NCI-H526 (cell line): ENCODE measurements at places on chromosomes 3 and 15.

- DNase-seq: no peak
Measured at GRCh38 chr15:29904757-29905417, 82.6 kb upstream of the TJP1 start.

DNA sequence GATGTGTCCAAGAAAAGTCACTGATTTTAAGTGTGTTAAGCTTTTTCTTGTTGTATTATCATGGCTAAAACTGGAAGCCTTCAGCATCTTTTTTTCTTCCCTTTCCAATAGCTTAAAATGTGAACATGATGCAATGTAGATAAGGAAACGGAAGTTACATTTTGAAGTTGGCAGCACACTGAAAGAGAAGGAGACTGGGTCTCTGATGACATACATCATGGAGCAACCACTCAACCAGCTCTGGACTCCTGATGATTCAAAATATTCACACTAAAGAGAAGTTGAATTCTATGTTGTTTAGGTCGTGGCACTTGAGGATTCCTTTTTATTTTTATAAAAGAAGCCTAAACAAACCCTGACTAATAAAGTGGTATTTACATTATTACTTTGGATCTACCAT lies 488.3 kb upstream of the ALCAM start:
- no peak for DNase-seq

DNA sequence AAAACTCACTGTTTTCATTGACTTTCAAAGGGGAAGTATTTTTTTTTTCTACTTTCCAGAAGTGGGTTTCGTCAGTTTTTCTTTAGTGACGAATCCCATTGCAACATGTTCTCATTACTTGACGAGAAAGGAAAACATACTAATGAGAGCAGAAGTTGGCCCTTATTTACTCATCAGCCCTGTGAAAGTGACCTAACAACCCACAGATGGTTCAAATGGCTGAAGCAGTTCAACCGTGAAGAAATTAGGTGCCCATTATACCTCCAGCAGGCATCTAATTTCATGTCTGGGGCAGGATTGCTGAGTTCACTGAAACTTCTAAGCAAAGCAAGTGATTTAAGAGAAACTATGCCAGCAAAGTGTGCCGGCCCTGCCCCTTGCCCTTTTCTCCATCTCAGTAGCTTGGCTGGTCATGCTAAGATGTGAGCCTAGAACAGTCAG lies 9.0 kb downstream of the AQP9 start:
- DNase-seq: no peak

GRCh38 chr3:112030901-112031300 lies 3.6 kb upstream of the TMPRSS7 start:
- no peak for DNase-seq

- peak; percentile 89 for DNase-seq
Measured at GRCh38 chr15:90412356-90413194, 24.5 kb downstream of the IQGAP1 start.

DNA sequence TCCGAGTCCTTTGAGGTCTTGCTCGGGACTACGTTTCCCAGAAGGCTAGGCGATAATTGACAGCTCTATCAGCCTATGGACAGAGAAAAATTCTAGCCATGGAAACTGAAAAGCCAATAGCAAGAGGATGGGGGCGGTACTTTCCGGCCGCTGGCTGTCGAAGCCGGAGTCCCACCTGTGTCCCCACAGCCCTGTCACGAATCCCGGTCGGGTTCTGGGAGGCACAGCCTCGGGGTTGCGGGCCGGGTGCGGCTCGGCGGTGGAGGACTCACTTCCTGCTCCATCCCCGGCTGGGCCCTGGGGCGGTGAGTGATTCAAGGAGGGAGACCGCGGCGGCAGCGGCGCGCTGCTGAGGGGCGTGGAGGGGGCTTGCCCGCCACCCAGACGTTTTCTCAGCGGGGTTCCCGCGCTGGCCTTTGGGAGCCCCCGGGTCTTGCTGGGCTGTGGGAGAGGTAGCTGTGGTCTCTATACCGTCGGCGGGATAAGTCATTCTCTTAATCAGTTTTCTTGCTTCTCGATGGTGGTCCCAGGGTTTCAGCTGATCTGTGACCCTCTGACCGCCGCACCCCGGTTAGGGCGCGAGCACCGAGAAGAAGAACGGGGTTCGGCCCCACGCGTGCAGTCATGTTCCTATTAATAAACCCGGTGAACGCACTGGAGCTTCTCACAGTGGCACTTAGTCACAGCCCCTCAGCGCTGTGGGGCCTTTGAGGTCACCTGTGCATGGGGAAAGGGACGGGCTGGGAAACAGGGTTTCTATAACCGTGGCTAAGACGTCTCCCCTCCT lies at the start of gene ZNF774:
TSS of gene ZNF774 (plus strand) at position 178 of the 787 bp plus-strand sequence. CDS start 2,377 bp downstream, outside the sequence.
- peak; percentile 94 for DNase-seq

DNA sequence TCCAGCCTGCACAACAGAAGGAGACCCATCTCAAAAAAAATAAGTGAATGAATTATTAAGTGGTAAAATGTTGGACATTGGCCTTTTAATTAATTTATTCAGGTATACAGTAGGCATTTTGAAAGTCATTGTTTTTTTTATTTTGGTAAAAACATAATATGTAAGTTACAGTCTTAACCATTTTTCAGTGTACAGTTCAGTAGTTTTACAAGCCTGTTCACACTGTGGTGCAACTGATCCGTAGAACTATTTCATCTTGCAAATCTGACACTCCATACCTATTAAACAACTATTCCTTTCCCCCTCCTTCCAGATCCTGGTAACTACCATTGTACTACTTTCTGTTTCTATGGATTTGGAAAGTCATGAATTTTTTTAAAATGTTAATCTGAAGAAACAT lies 36.1 kb upstream of the APH1B start:
- DNase-seq: no peak

GRCh38 chr15:32861761-32862160 lies 144.0 kb downstream of the GREM1 start:
- DNase-seq: peak; percentile 54

DNA sequence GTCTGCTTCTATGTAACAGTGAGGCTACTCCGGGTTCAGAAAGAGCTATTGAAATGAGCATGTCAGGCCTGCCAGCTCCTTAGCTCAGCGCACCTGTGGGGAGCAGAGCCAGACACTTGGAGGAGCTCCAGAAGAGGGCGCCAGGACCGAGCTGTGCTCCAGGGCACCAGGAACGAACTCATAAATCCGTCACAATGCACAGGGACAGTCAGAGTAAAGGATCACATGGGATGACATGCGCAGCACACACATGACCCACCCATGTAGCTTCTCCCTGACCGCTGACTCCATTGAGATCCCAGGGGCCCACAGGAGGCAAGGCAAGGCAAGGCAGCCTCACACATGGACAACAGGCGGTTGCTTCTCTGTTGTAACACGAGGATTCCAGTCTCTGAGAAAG lies 26.0 kb upstream of the GNB5 start:
- DNase-seq: peak; percentile 34

DNA sequence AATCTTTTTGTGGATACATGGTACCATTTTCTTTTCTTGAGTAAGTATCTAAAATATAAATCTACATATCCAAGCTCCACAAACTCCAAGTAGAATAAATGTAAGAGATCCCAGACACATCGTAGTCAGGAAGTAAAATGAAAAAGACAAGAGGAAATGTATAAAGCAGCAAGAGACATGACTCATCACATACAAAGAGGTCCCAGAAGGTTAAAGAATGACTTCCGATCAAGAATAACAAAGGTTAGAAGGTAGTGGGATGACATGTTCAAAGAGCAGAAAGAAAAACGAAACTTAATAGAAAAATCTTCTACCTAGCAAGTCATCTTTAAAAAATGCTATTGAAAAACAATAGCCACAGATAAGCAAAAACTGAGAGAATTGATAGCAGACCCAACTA lies 705.8 kb downstream of the NR2F2 start:
- DNase-seq: no peak

DNA sequence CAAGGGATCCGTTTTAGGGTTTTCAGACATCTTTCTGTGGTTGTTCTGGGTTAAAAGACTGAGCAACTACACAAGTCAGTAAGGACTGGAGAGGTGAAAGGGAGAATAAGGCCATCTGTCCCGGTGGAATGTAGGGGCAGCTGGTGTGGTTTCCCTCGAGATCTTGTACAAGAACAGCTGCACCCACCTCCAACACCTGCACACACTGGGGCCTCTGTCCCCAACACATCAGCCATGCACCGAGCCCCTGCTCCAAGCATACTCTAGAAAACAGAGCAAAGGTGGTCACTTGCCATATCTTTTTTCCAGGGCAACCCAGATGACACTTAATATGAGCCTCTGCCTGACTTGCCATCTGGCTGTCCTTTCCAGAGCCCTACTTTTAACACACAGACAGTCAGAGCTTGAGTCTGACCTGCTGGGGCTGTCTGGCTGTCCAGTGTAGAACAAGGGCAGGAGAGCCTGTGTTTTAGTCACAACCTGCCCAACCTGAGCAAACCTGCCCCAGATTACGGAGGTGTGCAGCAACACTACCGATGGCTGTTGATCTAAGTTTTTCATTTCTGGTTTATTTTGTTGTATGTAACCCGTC lies 12.2 kb downstream of the MAN2A2 start:
- no peak for DNase-seq

DNA sequence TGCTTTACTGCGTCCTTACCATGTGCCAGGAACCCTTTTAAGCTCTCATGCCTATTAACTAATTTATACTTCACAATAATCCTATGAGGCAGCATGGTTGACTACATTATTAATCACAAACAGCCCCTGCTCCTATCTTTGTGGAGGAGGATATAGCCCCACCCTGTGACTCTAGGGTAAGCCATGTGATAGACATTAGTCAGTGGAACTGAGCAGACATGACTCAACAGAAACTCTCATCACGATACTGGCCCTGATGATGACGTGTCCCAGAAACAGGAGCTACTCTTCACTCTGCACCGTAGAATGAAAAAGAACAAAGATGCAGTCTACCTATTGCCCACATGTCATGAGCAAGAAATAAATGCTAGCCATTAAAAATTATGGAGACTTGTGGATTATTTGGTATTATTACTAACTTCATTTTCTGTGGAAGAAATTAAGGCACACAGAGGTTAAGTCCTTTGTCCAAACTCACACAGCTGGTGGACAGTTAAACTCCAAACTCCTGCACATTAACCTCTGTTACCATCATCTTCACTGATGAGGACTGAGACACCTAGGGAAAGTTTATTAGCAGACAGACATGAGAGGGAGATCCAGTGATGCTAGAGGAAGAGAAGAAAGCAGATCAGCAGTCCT lies 51.2 kb downstream of the CFAP20DC start:
- no peak for DNase-seq

- no peak for DNase-seq
Measured at GRCh38 chr15:91202510-91203102, 102.5 kb downstream of the SV2B start.

GRCh38 chr15:68352401-68353062 lies 75.0 kb downstream of the FEM1B start:
- no peak for DNase-seq

DNA sequence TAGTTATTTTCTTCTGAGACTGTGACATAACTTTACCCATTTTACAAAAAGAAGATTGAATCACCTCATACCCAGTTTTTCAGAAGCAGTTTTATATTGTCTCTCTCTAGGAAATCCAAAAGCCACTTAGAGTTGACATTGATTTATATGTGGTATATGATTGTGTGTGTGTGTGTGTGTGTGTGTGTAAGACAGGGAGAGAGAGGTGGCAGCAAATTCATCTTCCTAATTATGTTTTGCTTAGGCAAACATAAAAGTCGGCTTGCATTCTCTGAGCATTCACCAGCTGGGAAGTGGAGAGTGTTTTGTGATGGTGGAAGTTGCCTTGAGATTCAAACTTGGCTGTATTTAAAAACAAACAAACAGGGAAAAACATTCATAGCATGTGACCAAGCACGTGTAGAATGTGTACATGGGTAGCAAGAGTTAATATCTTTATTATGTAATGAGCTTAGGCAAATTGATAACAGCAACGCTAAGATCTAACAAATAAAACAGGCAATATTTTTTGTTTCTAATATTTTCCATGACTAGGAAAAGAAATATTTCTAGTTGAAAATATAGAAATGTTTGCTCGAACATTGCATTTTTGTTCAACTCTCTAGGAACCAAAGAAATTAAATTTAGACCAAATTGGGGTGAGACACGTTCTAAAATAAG lies 64.4 kb upstream of the IGF1R start:
- peak; percentile 10 for DNase-seq

DNA sequence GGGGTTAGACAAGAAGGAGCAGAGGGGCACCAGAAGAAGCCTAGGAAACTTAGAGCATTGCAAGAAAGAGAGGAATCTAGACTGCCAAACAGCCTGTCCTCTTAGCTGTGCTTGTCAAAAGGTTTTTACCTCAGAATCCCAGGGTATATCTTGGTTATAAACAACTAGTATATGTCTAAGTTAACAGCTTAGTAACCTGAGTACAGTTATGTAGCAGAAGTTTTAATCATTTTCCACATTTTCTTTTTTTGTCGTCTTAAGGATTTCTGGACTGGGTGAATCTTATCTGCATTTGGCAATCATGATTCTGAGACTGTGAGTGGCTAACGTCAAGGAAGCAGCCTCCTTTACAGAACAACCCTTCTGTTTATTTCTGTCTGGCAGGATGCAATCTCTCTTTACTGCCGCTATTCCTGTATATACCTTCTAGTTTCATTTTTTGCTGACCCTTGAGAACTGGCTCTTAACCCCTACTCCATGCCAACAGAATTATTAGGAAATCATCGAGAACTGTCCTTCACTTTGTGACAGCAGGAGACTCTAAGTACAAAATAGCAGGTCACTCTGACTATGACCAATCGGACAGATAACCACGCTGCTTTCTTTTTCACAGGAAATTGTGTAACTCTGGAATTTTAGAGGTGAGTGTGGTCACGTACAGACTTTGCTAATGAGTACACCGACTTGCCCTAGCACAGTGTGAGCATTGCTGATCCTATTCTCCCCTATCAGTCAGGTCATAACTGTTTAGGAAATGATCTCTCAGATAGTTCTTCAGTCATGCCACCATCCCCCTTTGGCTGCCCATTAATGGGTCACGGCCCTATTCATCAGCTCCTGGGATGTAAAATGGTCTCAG lies 3.3 kb upstream of the CP start:
- no peak for DNase-seq

GRCh38 chr3:186785495-186786018 lies 2.2 kb downstream of the EIF4A2 start:
- no peak for DNase-seq

GRCh38 chr3:72550582-72551262 lies 297.5 kb downstream of the SHQ1 start:
- no peak for DNase-seq

- DNase-seq: no peak
Measured at GRCh38 chr3:126258670-126259069, 78.3 kb upstream of the ALDH1L1 start.

DNA sequence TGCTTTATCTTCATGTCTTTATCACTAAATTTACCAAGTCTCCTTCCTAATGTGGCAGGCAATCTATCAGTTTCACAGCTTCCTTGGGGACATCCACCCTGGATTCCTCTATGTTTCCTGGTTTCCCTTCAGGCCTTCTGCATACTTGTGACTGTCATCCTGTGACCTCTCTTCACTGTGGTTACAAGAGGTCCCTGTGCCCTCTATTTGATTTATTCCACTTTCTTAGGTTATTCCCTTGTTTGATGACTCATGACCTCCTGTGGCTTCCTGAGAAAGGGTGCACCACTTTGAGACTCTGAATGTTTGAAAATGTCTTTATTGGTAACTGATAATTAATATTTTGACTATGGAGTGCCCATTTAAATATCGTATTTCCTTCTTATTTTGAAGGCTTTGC lies 60.5 kb upstream of the KY start:
- no peak for DNase-seq
